ENCODE measurements at places on chromosomes 5 and 9.
A peak's percentile ranks its signal among the peaks of the same experiment; 100 is the strongest.

- no peaks in the 10 kb centered on the region for H3K27me3 ChIP-seq
- DNase-seq = no peak
- no peaks in the 10 kb centered on the region for H3K36me3 ChIP-seq
- no peak overlapping the region for H3K27ac ChIP-seq
- H3K4me3 ChIP-seq = no peak overlapping the region
Observed at GRCh38 chr9:116000748-116001329, 152.8 kb upstream of the PAPPA start.

DNA sequence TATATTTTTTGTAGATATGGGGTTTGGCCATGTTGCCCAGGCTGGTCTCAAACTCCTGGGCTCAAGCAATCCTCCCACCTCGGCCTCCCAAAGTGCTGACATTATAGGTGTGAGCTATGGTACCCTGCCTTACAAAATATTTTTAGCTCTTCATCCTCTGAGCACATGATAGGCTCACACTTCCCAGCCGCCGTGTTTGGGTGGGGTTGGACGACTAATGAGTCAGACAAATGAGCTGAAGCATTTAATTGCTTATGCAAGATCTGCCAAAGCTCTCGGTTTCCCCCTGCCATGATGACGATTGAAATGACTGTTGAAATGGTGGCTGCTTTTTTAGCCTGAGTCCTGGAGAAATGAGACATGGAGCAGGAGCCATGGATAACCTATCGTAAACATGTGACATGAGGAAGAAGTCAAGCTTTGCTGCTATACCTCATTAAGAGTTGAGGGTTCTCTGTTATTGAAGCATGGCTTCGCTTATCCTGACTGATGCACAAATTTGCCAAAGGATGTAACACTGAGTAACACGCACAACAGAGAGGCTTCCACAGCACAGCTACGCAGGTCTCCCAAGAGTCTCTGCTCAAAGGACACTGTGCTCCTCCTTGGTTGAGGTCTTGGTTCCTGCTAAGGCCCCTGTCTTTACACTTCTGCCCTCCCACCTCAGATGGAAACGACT is 48.2 kb upstream of the GFPT2 start:
- no peak overlapping the region for H3K4me3 ChIP-seq
- no peak for DNase-seq
- no peaks in the 10 kb centered on the region for H3K36me3 ChIP-seq
- H3K27me3 ChIP-seq = no peaks in the 10 kb centered on the region

- H3K36me3 ChIP-seq = no peaks in the 10 kb centered on the region
- H3K4me3 ChIP-seq = peak overlapping the region; percentile 73
- DNase-seq = peak; percentile 32
Observed at GRCh38 chr5:102295534-102296177, 428 bp downstream of the SLCO4C1 start.

GRCh38 chr5:41686191-41686590 is 175.8 kb upstream of the PLCXD3 start:
- no peaks in the 10 kb centered on the region for H3K36me3 ChIP-seq
- H3K4me1 ChIP-seq = no peaks in the 10 kb centered on the region
- H3K4me3 ChIP-seq = no peak overlapping the region
- no peak for DNase-seq
- no peaks in the 10 kb centered on the region for H3K27me3 ChIP-seq

- no peaks in the 10 kb centered on the region for H3K4me1 ChIP-seq
- no peak overlapping the region for H3K27ac ChIP-seq
- no peaks in the 10 kb centered on the region for H3K27me3 ChIP-seq
- no peaks in the 10 kb centered on the region for H3K36me3 ChIP-seq
- DNase-seq = no peak
Observed at GRCh38 chr9:130518943-130519799, 60.2 kb upstream of the FUBP3 start.

DNA sequence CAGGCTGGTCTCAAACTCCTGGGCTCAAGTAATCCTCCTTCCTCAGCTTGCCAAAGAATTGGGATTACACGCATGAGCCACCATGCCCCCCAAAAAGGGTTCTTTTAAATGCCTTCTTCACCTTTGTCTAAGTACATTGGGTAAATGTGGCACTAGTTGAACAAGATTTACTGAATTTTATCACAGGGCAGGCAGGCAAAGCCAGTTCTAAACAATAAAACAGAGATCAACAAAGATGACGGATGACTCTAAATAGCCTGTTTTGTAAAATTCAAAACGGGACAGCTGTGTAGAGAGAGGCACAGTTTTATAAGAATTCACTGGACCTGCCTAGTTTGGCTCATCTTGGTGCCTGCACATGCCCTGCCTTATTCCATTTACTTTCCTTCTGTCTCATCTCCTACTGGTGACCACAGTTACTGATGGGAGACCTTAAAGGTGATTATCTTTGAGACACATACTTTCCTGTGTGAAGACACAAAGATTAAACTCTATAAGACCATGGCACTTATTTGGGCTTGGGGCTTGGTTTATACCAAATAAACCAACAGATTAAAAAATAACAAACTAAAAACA is 149.6 kb upstream of the DMRT1 start:
- H3K27ac ChIP-seq = no peak overlapping the region
- H3K27me3 ChIP-seq = no peaks in the 10 kb centered on the region
- H3K4me1 ChIP-seq = peaks cover 29% of the 10 kb centered on the region
- H3K4me3 ChIP-seq = no peak overlapping the region
- DNase-seq = no peak
- H3K36me3 ChIP-seq = no peaks in the 10 kb centered on the region

DNA sequence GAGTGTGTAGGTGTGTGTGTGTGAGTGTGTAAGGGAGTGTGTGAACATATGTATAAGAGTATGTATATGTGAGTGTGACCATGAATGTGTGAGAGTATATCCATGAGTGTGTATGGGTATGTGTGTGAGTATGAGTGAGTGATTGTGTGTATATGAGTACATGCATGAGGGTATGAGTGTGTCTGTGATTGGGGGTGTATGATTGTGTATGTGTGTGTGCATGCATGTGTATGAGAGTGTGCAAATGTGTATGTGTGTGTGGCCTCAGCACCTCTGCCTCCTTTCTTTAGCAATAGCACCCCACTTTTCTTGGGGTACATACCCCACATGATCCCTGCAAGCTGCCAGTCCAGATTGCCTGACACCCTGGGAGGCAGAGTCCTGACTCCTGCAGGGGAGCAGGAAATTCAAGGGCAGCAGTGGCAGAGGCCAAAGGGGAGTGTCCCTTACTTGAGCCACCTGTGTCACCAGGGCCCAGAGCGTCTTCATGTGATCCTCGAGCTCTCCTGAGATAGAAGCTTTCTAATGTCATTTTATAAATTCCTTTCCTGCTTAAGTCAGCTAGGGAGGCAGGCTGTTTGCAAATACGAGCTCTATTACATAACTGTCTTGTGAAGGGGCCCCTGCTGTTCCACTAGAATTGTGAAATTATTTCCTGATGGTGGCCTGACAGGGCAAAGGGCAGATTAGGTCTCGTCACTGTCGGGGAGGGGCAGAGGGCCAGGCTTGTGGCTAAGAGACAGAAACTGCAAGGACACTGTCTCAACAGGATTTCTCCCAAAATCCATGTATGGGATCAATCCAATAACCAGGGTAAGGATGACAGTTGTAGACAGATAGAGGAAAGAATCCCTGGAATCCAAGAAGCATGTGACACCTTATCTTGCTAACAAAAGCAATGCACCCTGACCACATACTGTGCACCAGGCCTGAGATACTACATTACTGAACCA is 389.1 kb downstream of the GADD45G start:
- H3K36me3 ChIP-seq = no peaks in the 10 kb centered on the region
- H3K4me3 ChIP-seq = no peak overlapping the region
- peak; percentile 89 for DNase-seq
- H3K4me1 ChIP-seq = peaks cover 57% of the 10 kb centered on the region
- no peaks in the 10 kb centered on the region for H3K27me3 ChIP-seq
